BJ (cell line): ENCODE measurements at places on chromosomes 4 and X. TPM values are rescaled to one million over a fixed set of nuclear protein-coding genes. Genes with fewer than 3 reads are reported as not detected.

DNA sequence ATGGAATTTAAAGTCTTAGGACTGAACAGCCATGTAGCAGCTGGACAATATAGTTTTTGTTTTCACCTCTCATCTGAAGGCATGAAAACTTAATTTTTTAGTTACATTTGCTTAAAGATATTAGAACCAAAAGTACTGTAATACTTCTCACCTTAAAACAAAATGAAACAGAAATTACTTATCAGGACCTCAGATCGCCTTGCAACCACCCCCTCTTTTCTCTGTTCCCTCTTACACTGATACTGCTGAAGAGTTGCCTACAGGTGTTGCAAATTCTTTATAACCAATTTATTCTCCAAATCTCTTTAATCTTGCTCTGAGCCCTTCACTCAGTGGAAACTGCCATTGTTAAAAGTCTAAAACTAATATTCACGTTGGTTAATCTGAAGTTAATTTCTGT is 145.0 kb downstream of the SPCS3 start:
- DNase-seq = no peak

ZAR1 gene
- polyA plus RNA-seq = not detected in 2 replicates

- DNase-seq = no peak
Measured at GRCh38 chr4:64095398-64095797, 313.9 kb downstream of the TECRL start.

REELD1 gene
- not detected in 2 replicates for polyA plus RNA-seq

ZC4H2 gene
- polyA plus RNA-seq = 8.2 and 12.1 TPM in 2 replicates

GRCh38 chr4:73669410-73670183 is 49.4 kb upstream of the RASSF6 start:
- no peak for DNase-seq

DNA sequence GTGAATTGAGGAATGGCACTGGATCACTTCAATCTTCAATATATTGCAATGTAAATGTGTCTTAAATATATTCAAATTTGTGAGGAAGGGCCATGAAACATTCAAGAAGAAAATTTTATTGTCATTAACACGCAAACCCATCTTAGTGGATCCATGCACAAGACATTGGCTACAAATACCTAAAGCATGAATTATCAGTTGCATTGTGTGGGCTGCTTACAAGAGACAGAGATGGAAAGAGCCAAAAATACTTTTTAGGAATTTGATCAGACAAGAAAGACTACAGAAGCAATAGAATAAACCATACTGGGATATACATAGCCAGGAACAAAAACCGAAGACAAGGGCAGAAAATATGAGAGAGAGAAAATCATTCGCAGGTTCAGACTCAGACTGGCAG is 616.2 kb upstream of the GRIA3 start:
- no peak for DNase-seq

- no peak for DNase-seq
Measured at GRCh38 chr4:150462743-150463142, 119.2 kb upstream of the MAB21L2 start.
